ENCODE measurements at places on chromosomes 13 and 19. TPM values are rescaled to one million over a fixed set of nuclear protein-coding genes. Genes with fewer than 3 reads are reported as not detected.

DNA sequence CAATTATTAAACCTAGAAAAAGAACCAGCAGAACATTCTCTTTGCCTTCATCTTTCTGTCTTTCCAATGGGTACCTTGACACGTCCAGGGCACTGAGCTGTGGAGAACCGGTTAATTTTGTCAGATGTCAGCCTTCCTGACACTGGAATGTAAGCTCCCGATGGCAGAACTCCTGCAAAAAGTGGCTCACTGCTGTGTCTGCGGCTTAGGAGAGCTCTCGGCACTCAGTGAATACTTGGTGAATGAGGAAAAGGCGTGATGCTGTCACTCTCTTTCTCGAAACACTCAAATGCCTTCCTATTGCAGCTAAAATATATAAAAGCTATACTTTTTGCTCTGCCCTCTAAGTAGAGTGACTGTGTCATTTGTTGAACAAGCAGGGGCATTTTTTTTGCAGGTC lies 17.6 kb downstream of the CEBPA start:
- H3K4me3 ChIP-seq = no peak overlapping the region
- no peaks in the 10 kb centered on the region for H3K36me3 ChIP-seq
- DNase-seq = no peak
- peaks cover 15% of the 10 kb centered on the region for H3K4me1 ChIP-seq
- H3K27me3 ChIP-seq = peaks cover 5% of the 10 kb centered on the region
- H3K27ac ChIP-seq = no peak overlapping the region

DNA sequence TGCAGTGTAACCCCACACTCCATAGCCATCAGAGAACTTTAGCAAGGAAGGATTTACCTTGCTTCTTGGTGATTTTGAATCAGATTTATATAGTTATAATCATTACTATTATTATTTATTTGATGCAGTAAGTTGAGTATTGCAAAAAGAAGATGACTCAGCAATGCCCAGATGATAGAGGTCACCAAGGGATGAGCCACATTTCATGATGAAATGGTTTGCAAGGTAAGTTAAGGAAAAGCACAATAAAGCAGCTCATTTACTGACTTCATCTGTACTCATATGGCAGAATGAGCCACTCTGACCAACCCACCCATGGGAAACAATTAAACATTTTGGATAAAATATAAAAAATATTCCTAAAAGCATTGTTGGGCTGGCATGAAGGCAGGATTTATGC lies 59.1 kb downstream of the AKAP11 start:
- H3K4me1 ChIP-seq = peaks cover 59% of the 10 kb centered on the region
- H3K27ac ChIP-seq = no peak overlapping the region
- DNase-seq = no peak
- H3K27me3 ChIP-seq = no peaks in the 10 kb centered on the region
- H3K4me3 ChIP-seq = no peak overlapping the region

DNA sequence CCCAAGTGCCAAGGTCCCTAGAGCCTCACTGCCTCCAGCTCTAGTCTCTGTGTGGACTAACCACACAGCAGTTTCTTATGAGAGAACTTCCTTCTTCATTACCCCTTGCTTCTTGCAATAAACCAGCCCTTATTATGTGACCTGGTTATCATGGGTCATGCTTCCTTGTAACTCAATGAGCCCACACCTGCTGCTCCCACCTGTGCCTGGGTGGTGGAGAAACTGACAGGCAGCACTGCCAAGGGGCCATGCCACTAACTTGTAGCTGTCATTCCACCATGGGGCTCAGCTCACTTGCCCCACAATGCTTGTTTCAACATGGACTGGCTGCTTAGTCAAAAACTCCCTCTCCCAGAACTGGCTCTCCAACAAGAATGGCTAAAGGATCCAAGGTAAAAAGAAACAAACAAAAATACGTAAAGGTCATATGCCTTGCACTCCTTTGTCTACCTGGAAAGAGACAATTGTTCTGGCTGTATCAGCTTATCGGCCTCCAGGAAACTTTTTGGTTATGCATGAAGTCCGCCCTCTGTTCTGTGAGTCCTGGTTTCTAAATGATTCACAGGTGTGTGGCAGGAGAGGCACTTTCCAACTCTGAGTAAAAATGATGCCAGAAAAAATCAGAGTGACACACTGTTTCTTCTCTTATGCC lies 446.4 kb downstream of the COG6 start:
- H3K4me3 ChIP-seq = no peak overlapping the region
- peaks cover 12% of the 10 kb centered on the region for H3K36me3 ChIP-seq
- H3K27ac ChIP-seq = peak overlapping the region; percentile 89
- H3K4me1 ChIP-seq = peaks cover 37% of the 10 kb centered on the region
- peak; percentile 42 for DNase-seq

DNA sequence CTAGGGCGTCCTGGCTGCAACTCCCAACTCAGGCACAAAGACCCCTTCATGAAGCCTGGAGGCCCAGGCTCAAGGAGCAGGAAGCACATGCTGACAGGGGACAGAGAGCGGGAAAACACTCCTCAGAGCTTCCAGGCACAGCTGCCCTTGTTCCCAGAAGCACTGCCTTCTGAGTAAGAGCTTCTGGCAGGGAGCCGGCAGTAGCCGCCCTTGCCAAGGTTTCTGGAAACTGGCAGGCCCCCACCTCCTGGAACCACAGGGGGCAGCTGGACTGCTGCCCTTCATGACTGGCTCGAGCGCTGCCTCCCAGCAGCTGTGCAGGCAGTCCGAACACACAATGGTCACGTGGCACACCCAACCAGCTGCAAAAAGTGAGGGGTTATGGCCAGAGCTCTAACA lies 33.6 kb upstream of the EPHX3 start:
- DNase-seq = no peak
- peaks cover 6% of the 10 kb centered on the region for H3K4me1 ChIP-seq
- no peak overlapping the region for H3K27ac ChIP-seq
- H3K4me3 ChIP-seq = no peak overlapping the region
- H3K27me3 ChIP-seq = no peaks in the 10 kb centered on the region

DNA sequence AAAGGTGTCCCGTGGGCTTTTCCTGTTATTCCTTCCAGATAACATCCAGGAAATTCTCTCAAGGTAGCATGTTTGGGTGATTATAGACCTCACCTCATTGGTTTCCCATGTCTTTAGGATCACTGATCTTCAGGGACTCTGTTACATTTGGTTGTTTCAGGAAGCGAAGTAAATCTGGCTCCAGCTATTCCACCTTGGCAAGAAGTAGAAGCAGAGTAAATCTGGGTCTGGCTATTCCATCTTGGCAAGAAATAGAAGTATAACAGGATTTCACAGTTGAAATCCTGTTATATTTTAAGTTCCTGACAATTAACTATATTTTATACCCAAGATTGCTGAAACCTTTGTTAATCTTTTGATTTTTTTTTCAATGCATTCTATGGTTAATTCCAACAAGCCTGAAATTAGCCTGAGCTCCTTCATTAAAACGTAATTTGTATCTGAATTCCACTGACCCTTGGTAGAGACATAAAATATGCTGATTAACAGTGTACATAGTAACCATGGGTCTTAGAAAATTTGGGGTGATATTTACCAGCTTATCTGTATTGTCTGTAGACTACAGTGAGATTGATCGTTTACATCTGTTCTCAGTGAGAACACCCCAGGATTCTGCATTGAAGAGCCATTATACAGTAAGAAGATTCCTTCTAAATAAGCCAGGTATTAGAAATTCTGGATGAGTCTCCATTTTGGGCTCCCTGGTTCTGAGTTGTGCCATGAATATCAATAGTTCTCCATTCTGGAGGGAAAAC lies 267.6 kb upstream of the SLITRK6 start:
- no peaks in the 10 kb centered on the region for H3K36me3 ChIP-seq
- no peaks in the 10 kb centered on the region for H3K4me1 ChIP-seq
- H3K27ac ChIP-seq = no peak overlapping the region
- DNase-seq = no peak

- no peak for DNase-seq
- H3K36me3 ChIP-seq = peaks cover 16% of the 10 kb centered on the region
- no peak overlapping the region for H3K27ac ChIP-seq
- no peaks in the 10 kb centered on the region for H3K27me3 ChIP-seq
- no peaks in the 10 kb centered on the region for H3K4me1 ChIP-seq
- no peak overlapping the region for H3K4me3 ChIP-seq
Observed at GRCh38 chr19:45352471-45352870, 11.9 kb downstream of the KLC3 start.

GRCh38 chr19:14370169-14370939 lies 10.9 kb upstream of the ADGRE5 start:
- H3K27me3 ChIP-seq = no peaks in the 10 kb centered on the region
- DNase-seq = peak; percentile 77
- peaks cover 6% of the 10 kb centered on the region for H3K36me3 ChIP-seq
- peak overlapping the region; percentile 100 for H3K27ac ChIP-seq
- H3K4me3 ChIP-seq = peak overlapping the region; percentile 74
- peaks cover 70% of the 10 kb centered on the region for H3K4me1 ChIP-seq

DNA sequence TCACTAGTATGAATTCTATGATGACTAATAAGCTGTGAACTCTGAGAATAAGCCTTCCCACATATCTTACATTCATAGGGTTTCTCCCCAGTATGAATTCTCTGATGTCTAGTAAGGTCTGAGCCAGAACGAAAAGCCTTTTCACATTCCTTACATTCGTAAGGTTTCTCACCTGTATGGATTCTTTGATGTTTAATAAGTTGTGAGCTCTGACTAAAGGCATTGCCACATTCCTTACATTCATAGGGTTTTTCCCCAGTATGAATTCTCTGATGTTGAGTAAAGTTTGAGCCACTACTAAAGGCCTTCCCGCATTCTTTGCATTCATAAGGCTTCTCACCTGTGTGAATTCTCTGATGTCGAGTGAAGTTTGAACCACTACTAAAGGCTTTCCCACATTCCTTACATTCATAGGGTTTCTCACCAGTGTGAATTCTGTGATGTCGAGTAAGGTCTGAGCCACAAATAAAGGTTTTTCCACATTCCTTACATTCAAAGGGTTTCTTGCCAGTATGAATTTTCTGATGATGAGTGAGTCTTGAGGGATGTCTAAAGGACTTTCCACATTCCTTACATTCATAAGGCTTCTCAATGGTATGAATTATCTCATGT lies 30.7 kb upstream of the ZFP82 start:
- peaks cover 73% of the 10 kb centered on the region for H3K36me3 ChIP-seq
- no peaks in the 10 kb centered on the region for H3K4me1 ChIP-seq
- DNase-seq = no peak
- H3K4me3 ChIP-seq = no peak overlapping the region

- peaks cover 27% of the 10 kb centered on the region for H3K36me3 ChIP-seq
- no peaks in the 10 kb centered on the region for H3K27me3 ChIP-seq
- peak overlapping the region; percentile 98 for H3K4me3 ChIP-seq
- peak overlapping the region; percentile 91 for H3K27ac ChIP-seq
- no peak for DNase-seq
Observed at GRCh38 chr19:45079911-45080370, 881 bp downstream of the GEMIN7 start.

- no peak overlapping the region for H3K27ac ChIP-seq
- no peaks in the 10 kb centered on the region for H3K4me1 ChIP-seq
- H3K27me3 ChIP-seq = no peaks in the 10 kb centered on the region
- DNase-seq = no peak
- H3K4me3 ChIP-seq = no peak overlapping the region
Observed at GRCh38 chr13:35961461-35962220, 169.5 kb downstream of the DCLK1 start.

The NXNL1 gene
- not detected for total RNA-seq

The C19orf53 gene
- total RNA-seq = 120 TPM

The EGLN2 gene
- 90.1 TPM for total RNA-seq

The SYNGR4 gene
- 0.38 TPM for total RNA-seq

The TMPRSS9 gene
- total RNA-seq = not detected

Data from activated CD8-positive, alpha-beta T cell treated with anti-CD3 and anti-CD28 coated beads for 36 hours (primary cell).